NCI-H226 (cell line): ENCODE measurements at places on chromosomes 2 and 18.

- DNase-seq = no peak
Measured at GRCh38 chr18:60090170-60090569, 190.4 kb downstream of the PMAIP1 start.

DNA sequence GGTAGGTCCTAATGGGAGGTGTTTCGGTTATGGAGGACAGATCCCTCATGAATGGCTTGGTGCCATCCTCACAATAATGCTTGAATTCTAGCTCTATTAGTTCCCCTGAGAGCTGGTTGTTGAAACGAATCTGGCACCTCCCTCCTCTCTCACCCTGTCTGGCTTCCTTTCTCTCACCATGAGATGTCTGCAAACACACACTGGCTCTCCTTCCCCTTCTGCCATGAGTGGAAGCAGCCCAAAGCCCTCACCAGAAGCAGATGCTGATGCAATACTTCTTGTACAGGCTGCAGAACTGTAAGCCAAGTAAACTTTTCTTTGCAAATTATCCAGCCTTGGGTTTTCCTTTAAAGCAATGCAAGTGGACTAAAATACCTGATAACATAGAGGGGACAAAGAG is 86.6 kb downstream of the RND3 start:
- no peak for DNase-seq

- no peak for DNase-seq
Measured at GRCh38 chr18:3495691-3496430, 45.9 kb downstream of the TGIF1 start.

GRCh38 chr2:99959261-99960014 is 183.0 kb downstream of the AFF3 start:
- no peak for DNase-seq

DNA sequence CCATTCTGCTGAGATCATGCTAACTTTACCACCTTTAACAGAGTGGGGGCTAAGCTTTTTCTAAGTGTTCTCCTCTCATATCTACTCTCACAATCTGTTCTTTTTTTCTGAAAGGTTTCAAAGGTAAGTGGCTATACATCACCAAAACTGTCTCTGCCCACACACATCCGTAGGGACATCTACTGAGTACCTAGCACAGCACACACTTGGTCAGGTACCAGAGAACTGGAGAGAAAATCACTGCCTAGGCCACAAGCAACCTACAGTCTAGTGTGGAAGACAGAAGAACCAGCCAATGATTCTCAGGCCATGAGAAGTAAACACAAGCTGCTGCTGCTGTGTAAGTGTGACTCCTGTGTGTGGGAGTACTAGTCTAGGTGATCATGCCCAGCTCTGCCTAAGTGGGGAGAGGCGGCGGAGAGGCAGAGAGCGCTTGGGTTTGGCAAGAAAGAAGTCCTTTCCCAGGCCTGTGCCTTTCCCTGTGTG is 176.1 kb upstream of the ZFP36L2 start:
- DNase-seq = peak; percentile 46

DNA sequence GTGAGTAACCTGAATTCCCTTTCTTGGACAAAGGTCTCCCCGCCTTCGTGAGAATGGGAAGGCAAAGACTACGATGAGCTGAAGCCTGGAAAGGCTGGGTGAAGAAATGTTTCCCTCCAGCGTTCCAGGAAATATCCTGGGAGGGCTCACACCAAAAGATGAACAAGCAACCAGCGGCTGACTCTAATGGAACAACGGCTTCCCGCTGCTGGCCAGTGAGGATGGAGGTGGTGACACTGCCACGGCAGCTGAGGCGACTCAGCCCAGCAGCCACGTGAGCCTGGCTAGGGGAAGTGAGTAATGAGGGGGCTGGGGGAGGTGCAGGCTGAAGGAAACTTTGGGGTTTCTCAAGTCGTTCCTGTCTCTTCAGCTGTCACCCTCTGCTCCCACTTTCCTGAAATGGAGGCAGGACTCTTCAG is 105.0 kb upstream of the SMAD7 start:
- peak; percentile 10 for DNase-seq

GRCh38 chr2:229586746-229587705 is 127.3 kb downstream of the DNER start:
- peak; percentile 77 for DNase-seq
